ENCODE measurements at places on chromosomes 11 and 22. TPM values are rescaled to one million over a fixed set of nuclear protein-coding genes. Genes with fewer than 3 reads are reported as not detected.

- DNase-seq: no peak
Observed at GRCh38 chr11:9169595-9170295, 78.3 kb upstream of the SCUBE2 start.

- no peak for DNase-seq
Observed at GRCh38 chr11:67269401-67270255, 3.4 kb downstream of the GRK2 start.

DNA sequence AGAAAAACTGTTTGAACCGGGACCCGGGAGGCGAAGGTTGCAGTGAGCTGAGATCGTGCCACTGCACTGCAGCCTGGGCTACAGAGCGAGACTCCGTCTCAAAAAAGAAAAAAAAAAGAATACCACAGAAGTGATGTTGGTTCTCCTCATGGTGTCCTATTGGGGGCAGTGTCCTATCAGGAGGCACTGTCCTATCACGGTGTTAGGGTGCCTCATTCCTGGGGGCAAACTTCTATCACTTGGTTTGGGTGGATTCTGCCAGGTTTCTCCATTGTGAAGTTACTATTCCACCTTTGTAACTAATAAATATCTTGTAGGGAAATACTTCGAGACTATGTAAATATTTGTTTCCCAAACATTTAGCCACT lies 19.6 kb downstream of the PRR14L start:
- DNase-seq: no peak

DNA sequence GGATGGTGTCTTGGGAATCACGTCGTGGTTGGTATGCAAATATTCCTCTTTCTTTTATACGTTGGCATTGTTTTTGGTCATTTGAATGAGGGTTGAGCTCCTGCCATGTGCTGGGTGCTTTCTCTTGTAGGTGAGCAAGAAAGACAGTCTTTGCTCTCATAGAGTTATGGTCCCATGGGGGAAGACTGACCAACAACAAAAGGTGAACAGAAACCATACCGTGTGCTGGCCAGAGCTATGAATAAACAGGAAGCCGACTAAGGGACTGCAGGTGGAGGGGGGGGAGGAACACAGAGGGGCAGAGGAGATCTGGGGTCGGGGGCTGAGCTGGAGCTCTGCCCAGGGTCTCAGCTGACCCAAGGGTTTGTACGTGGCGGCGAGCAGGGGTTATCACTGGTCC lies 245.3 kb downstream of the CTTN start:
- no peak for DNase-seq

DNA sequence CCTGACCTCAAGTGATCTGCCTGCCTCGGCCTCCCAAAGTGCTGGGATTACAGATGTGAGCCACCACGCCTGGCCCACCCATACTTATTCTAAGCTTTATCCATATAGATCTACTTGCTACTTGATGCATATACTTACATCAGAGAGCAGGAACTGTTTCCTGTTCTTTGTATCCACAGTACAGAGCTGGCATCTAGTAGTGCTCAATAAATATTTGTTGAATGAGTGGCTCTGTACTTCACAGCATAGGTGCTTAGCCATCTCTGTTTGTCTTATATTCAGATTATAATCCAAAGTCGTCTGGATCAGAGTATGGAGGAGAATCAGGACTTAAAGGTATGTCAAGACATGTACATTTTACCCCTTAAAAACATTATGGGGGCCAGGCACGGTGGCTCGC lies 38.6 kb upstream of the DLAT start:
- no peak for DNase-seq

GRCh38 chr11:62264004-62264403 lies 6.0 kb upstream of the SCGB2A2 start:
- no peak for DNase-seq

DNA sequence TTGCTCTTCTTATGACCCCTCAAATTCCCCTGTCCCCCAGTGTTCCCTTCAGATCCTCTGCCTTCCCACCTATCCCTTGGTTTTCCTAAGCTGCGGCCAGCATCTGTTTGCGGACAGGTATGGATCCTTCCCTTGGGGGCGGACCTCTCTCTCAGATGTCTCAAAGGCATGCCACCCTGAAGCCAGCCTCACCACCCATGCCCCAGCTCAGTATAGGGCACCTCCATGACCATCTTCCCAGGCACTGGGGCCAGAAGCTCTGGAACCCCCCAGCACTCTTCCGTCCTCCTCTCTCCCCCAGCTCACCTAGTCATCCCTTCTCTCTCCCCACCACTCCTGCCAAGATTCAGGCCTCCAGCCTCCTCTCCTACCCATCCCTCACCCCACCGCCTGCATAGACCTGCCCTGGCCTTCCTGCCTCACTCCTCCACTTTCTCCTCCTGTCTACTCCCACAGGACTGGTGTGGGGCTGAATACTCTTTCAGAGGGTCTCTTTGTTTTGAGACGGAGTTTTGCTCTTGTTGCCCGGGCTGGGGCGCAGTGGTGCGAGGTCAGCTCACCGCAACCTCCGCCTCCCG lies 2.2 kb downstream of the LRRC75B start:
- no peak for DNase-seq

DNA sequence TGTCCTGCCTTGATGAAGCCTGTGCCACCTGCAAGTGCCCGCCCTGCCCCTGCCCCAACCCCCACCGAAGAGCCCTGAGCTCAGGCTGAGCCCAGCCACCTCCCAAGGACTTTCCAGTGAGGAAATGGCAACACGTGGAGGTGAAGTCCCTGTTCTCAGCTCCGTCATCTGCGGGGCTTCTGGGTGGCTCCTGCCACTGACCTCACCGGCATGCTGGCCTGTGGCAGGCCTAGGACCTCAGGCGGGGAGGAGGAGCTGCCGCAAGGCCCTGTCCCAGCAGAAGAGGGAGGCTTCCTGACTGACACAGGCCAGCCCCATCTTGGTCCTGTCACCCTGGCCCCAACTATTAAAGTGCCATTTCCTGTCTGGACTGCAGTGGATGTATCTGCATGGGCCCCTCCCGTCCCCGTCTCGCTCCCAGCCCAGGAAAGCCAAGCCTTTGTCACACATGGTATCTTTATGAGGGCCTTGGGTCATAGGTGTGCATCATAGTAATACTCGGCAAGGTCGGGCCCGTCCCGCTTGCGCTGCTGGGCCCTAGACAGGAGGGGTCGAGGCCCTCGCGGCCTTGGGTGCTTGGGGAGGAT lies 882 bp downstream of the FREY1 start:
- DNase-seq: no peak

- DNase-seq: no peak
Observed at GRCh38 chr11:2789331-2789730, 89.5 kb upstream of the KCNQ1OT1 start.

- DNase-seq: no peak
Observed at GRCh38 chr11:77093987-77094840, 8.4 kb upstream of the OMP start.

GRCh38 chr11:69415411-69416142 lies 65.9 kb upstream of the LINC01488 start:
- DNase-seq: no peak

- no peak for DNase-seq
Observed at GRCh38 chr11:124893781-124894401, 3.8 kb downstream of the ROBO4 start.

- DNase-seq: no peak
Observed at GRCh38 chr11:62556875-62557631, 10.4 kb upstream of the AHNAK start.

- no peak for DNase-seq
Observed at GRCh38 chr22:42801252-42802080, 55.6 kb downstream of the ARFGAP3 start.

- DNase-seq: peak; percentile 84
Observed at GRCh38 chr11:116500947-116501602, 271.7 kb downstream of the BUD13 start.

RIN1 gene
- total RNA-seq: 0.79 TPM

PRODH gene
- 75.3 TPM for total RNA-seq

RAD9A gene
- total RNA-seq: 10.4 TPM

FAM111B gene
- 10.5 TPM for total RNA-seq

NXPE4 gene
- total RNA-seq: not detected

OR6A2 gene
- total RNA-seq: 0.11 TPM

TSKU gene
- 30.9 TPM for total RNA-seq

RIMBP3C gene
- total RNA-seq: 0.30 TPM

TSSK2 gene
- not detected for total RNA-seq

LRRC51 gene
- total RNA-seq: 11.6 TPM
